Head of caudate nucleus (tissue), 42 donors: ENCODE measurements at places on chromosomes 4 and X.

GRCh38 chr4:1534876-1535526, 128.8 kb upstream of the NKX1-1 start:
- no peak for DNase-seq

GRCh38 chr4:143270256-143270838, 66.3 kb upstream of the GAB1 start:
- no peak for DNase-seq

GRCh38 chr4:168557658-168558057, 60.8 kb downstream of the PALLD start:
- DNase-seq, result no peak

- DNase-seq, result no peak
These were observed 599.7 kb downstream of the ARAP2 start for GRCh38 chr4:35644591-35644990.

DNA sequence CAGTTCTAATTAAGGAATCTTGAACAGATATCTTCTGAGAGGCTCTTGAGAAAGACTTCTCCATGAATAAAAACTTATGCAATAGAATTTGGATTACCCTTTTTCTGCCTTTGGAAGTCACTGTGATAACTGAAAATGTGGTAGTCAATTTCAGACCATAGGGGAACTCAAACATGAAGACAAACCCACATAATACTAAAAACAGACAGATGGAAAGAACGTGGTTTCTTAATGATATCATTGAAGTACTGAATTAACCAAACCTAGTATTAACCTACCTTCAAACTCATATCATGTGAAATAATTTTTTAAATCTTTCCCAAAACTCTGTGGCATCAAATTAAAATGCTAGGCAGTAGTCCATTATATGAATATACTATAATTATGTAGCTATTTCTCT, 153.5 kb downstream of the CAMK2D start:
- no peak for DNase-seq

DNA sequence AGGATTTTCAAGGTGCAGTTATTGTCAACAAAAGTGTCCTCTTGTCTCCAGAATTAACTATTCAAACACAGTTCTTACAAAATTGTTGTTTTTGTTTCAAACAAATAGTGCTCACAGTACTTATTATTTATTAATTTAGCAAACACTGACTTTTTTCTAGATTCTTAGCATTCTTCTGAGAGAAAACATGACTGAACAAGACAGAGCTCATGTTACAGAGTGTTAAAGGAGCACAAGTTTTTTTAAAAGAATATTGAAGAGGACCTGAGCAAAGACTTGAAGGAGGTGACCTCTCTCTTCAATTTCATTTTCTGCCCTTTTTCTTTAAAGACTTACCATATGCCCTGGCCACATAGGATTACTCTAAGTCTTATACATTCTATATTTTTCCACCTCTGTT, 2220.3 kb upstream of the AGA start:
- no peak for DNase-seq

GRCh38 chr4:157582141-157582540, 361.6 kb downstream of the GRIA2 start:
- no peak for DNase-seq
